Forelimb muscle (tissue), 1 donor: ENCODE measurements at places on chromosomes 16 and 17.

GRCh38 chr16:68711421-68712139 is 25.5 kb upstream of the CDH1 start:
- DNase-seq, result no peak

DNA sequence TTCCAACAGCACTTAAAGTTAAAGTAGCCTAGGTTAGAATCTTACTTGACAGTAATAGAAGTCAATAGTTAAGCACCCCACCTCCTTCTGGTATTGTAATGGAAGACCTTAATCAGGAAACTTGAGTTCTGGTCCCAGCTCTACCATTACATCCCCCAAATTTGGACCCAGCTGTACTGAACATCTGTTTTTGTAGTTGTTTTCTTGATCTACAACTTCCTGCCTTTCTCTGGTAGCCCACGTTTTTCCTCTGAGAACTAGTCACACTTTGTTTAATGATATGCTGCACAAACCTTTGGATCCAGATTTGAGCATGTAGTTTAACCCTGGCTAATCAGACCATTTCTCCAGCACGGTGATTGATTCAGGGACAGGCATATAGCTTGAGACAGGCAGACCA is 505.0 kb downstream of the HS3ST4 start:
- no peak for DNase-seq

- DNase-seq, result no peak
These were observed 208.4 kb downstream of the IRF8 start for GRCh38 chr16:86107215-86107825.

GRCh38 chr17:81723651-81724209 is 11.6 kb downstream of the SLC25A10 start:
- DNase-seq, result no peak
